ENCODE measurements at places on chromosomes 7 and 10.

DNA sequence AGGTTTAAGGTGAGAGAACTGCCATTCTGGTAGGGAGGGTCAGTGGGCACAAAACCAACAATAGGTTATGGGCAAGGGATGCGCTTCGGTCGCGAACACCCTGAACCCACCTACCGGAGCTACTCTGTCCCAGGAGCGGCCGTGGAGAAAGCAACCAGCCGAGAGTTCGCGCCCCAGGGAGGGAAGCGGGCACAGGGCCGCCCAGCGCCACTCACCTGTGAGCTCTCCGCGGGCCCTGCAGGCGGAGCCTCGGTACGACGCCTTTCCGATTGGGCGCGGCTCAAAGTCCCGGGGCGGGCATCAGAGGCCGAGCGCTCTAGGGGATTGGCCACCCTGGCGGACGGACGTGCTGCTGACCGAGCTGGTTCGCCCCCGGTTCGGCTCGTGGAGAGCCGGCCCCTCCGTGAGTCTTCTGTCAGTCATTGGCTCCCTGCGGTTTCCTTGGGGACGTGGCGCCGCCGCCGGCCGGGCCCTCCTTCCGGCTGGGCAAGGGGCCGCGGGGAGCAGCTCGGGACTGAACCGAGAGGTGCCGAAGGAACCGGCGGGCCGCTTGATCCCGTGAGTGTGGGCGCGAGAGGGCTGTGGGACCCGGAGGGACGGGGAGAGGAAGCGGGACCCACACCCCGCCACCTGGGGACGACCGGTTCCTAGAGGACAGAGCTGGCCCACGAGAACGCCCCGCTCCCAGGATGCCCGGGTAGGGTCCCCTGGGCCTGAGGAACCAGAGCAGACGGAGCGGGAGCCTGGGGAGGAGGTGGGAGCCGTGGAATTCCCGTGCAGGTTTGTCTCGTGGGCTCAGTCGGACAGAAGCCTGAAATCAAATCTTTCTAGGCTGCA is at the start of gene ENTPD7:
ENTPD7 (plus strand) TSS at position 479 of the 837 bp plus-strand sequence. CDS start 448 bp downstream, outside the sequence.
- peak; percentile 96 for DNase-seq

DNA sequence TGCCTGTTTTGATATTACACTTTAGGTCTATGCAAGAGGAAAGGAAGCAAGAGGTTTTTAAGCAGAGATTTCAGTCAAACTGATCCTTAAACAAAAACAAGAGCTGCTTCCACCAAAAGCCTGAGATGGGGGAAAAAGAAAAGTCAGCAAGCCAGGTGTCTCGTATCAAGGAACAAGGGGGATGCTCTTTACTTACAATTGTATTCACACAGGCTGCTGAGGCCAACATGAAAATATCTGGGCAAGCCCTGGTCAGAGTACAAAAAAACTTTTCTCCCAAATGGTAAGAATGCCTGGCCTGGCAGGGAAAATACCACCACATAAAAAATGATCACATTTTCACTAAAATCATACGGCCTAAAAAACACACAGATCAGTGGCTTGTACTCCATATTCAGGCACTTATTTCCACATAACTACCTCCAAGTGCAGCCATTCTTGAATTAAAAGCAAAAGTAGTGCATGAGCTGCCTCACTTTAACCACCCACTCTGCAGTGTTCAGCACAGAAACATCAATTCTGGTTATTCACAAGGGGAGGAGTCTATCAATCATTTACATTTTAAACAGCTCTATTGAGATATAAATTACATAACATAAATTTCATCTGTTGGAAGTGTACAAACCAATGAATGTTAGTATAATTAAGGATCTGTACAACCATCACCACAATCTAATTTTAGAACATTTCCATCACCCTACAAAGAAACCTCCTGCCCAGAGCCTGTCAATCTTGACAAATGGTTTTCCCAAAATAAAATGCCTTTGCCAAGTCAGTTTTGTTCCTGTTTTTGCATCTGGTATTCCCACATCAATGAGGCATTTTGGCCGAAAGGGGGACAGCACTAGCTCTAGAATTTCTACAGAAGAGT is 70.2 kb downstream of the GRB10 start:
- DNase-seq, result no peak

- peak; percentile 20 for DNase-seq
Observed at GRCh38 chr7:90345595-90346335, 751 bp upstream of the GTPBP10 start.

DNA sequence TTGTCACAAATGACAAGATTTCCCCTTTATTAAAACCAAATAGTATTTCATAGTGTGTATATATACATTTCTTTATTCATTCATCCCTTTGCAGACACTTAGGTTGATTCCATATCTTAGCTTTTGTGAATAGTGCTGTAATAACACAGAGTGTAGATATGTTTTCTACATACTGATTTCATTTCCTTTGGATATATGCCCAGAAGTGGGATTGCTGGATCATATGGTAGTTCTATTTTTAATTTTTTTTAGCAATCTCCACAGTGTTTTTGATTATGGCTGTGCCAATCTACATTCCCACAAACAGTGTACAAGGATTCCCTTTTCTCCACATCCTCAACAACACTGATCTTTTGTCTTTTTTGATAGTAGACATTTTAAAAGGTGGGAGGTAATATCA is 46.4 kb downstream of the CSTF2T start:
- no peak for DNase-seq

GRCh38 chr7:150978126-150978789 is at the start of gene KCNH2:
Gene KCNH2 (minus strand): TSS chr7:150978321. CDS start chr7:150977913, 408 bp downstream.
- peak; percentile 72 for DNase-seq

- no peak for DNase-seq
Observed at GRCh38 chr10:66318761-66319160, 607.1 kb upstream of the LRRTM3 start.

GRCh38 chr10:124032971-124033886 is 60.2 kb downstream of the CHST15 start:
- DNase-seq, result peak; percentile 56

GRCh38 chr7:141073641-141074161 is at the start of gene TMEM178B:
Gene TMEM178B (plus strand): TSS chr7:141074064.
- no peak for DNase-seq

DNA sequence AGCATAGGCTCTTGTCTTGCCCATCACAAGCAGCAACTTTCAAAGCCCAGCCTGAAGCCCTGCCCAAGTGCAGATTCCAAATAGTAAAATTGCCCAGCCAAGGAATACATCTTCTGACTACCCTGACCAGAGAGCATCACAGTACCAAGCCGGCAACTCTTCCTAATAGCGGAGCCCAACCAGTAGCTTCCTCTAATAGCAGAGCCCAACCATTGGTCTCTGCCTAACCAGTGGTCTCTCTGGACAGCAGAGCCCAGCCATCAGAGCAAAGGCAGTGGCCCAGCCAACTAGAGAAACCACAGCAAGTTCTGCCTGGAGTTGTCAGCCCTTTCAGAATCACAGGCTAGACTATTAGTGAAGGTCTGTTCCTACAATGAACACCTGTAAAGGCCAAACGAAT is 285.6 kb downstream of the HGF start:
- peak; percentile 58 for DNase-seq

- no peak for DNase-seq
Observed at GRCh38 chr7:149006345-149006725, 22.0 kb downstream of the PDIA4 start.

DNA sequence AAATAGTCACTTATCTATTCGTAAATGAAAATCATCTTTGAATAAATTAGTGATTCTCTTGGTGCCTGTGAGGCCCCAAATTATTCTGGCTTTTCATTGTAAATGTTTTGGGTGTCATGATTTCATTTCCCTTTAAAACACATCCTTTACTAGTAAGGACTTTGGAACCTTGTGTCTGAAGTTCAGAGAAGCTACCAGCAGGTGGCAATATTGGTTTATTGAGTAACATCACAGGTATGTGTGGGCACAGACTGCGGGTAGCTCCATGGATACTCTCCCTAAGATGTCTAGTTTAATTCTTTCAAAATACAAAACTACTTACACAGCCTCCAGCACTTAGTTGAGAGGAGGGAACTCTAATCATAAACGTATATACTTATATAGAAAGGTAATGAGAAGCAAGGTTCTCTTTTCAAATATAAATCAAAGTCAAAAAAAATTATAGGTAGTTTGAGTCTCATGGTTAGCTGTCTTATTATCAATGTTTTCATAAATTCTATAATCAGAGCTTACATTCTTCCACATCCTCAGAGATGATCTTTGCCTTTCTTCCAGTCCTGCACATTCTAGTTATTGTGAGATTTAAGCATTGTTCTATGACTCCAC is 449.6 kb downstream of the GRM8 start:
- DNase-seq, result peak; percentile 79

DNA sequence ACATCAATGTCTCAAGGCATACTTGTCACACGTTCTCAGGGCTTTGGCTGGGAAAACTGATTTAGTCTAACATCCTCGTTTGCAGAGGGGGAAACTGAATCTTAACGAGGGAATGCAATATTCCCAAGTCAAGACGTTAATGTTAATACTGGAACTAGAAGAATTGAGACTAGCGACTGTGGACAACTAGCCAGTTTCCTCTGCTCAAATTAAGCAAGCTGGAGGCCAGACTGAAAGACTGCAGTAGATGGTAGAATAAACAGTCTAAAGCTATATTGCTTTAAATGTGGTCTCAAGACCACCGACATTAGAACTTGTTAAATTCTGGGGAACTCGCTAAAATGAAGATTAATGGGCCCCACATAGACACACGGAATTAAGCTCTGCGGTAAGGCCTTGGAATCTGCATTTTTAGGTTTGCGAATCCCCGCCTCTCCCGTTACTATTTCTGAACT is 639 bp upstream of the TFAM start:
- DNase-seq, result no peak

- no peak for DNase-seq
Observed at GRCh38 chr7:47693216-47693615, 111.3 kb upstream of the TNS3 start.

- no peak for DNase-seq
Observed at GRCh38 chr10:110978204-110978603, 58.8 kb downstream of the SHOC2 start.

DNA sequence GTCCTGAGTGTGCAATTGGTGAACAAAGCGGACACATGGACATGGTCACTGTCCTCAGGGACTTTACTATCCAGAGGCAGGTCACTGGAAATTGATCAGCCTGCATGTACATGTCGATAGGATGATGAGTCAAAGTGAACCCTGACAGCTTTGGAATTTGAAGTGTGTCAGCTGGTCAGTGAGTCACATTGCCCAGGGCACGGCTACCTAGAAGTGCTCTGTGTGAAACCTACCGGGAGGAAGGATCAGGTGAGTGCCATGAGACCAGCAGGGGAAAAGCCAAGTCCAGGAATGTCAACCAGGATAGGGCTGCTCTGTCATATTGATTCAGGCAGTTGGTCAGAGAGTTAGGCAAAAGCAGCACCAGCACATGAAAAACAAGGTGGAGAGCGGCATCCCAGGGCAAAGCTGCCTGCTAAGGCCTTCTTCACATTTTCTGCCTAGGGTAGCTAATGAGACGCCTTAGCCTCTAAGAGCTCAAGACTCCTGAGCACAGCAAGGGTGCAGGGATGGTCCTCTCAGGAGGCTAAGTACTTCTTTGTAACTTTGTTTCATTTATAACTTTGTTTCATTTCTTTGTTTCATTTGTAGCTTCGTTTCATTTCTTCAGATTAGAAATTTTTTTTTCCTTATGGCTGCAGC is 19.4 kb upstream of the PDCD4 start:
- peak; percentile 17 for DNase-seq

GRCh38 chr7:44977304-44977958 is 1.4 kb downstream of the MYO1G start:
- no peak for DNase-seq

- DNase-seq, result peak; percentile 25
Observed at GRCh38 chr10:103706762-103707161, 148.6 kb downstream of the SH3PXD2A start.

- no peak for DNase-seq
Observed at GRCh38 chr10:112628951-112629609, 182.1 kb downstream of the VTI1A start.

GRCh38 chr7:29853072-29853471 is 46.8 kb downstream of the WIPF3 start:
- no peak for DNase-seq

DNA sequence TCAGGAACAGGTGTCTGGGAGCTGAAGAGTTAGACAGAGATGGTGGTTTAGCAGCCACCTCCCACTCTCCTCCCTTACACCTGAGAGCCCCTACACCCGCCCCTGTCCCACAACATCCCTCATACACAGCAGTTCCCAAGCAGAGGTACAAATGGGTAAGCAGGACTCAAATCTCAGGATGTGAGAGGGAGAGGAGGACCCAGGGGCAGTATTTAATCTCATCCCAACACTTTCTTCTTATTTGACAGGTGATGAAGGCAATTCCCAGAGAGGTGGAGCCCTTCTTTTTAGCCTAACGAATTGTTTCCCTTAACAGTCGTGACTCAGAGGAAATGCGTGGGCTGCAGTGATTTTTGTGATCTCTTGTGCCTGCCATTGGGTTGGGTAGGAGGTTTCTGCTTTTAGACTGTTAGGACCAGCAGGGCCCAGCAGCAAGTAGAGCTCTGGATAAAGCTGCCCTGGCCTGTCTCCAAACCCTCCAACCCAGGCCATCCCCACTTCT is 191.3 kb downstream of the HECW1 start:
- no peak for DNase-seq

- DNase-seq, result no peak
Observed at GRCh38 chr7:116548506-116548905, 23.7 kb downstream of the CAV1 start.

All from testis (tissue), 5 donors.